H1 (cell line): ENCODE measurements at places on chromosomes 12 and 14.

DNA sequence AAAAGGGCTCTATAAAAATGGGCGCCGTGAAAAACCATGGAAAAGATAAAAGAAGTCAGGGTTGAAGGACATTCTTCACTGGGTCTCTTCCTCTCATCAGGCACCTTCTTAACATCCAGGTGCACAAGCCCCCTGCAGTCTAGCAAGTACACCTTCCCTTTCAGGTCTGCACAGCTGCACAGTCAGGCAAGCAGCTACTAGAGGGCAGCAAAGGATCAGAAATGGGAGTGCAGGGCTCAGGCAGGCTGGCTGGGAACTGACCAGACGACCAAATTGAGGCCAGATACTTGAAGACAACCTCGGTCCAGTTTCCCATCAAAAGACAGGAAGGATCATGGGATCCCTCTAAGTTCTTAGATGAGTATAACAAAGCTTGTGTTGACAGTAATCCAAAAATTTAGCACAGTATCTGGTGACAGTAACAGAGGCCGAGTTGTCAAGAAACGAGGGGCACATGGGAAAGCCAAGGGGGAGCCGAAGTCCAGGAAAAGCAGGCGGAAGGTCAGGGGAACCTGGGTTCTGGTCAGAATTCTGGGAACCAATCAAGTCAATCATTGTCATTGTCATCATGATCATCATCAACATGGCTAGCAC lies 10.1 kb upstream of the GRIP1 start:
- DNase-seq = peak; percentile 41

DNA sequence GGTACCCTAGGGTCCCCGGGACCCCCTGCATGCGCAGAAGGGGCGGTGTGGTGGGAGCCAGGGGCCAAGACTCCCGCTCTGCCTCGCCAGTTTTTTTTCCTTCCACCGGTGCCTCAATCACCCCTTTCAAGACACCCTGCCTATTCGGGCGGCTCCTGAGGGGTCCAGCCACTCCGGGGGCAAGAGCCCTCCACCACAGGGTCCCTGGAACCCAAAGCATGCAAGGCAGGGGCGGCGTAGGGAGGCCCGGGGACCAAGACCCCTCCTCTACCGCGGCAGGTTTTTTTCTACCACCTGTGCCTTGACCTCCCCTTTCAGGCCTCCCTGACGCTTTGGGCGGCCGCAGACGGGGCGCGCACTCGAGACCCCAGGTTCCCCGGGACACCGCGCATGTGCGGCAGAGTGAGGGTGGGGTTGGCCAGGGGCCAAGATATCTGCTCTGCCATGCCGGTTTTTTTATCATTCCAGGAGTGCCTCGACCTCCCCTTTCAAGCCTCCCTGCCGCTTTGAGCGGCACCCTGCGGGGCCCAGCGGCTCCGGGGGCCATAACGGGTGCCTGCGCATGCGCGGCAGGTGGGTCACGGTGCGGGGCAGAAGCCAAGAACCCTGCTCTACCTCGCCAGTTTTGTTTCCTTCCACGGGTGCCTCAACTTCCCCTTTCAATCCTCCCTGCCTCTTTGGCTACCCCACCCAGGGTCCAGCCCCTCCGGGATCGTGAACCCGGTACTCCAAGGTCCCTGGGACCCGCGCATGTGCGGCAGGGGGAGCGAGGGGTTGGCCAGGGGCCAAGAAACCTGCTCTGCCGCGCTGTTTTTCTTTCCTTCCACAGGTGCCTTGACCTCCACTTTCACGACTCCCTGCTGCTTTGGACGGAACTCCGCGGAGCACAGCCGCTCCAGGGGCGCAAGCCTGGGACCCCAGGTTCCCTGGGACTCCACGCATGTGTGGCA lies 328.1 kb downstream of the ALG10 start:
- DNase-seq = no peak

GRCh38 chr12:39846304-39846703 lies 226.7 kb upstream of the ABCD2 start:
- DNase-seq = no peak

DNA sequence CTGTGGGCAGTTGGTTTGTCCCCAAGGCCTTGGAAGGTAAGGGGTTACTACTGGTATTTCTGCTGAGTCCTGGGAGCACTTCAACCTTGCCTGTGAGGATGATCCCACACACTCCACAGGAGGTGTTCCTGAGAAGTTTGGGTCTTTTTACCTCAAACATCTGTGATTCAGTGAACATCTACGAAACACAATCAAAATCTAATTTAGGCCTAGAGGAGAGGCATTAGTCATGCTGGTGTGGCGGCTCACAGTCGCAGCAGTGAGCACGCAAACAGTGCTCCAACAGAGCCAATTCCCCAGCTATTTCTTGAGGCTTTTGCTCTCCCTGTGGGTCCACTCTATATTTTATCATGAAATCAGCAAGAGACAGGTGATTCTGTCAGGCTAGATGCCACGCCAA lies 107.6 kb downstream of the APAF1 start:
- DNase-seq = no peak

DNA sequence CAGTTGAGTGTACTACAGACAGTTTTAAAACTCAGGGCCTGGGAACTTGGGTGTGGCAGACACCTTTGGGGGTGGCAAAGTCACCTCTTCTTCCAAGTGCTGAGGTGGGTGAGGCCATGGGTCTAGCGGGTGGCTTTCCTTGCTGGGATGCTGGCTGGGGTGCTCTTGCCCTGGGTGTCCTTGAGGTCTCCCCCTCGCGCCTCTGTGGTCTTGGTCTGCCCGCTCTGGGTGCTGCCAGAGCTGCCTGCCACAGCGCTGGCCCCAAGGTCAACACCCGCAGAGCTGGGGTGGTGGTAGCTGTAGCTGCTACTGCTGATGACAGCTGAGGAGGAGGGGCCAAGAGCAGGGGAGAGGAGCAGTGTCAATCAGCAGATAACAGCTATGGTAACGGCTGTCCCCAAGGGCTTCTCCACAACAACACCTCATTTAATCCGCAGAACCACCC lies 6.8 kb downstream of the KRT74 start:
- DNase-seq = no peak

DNA sequence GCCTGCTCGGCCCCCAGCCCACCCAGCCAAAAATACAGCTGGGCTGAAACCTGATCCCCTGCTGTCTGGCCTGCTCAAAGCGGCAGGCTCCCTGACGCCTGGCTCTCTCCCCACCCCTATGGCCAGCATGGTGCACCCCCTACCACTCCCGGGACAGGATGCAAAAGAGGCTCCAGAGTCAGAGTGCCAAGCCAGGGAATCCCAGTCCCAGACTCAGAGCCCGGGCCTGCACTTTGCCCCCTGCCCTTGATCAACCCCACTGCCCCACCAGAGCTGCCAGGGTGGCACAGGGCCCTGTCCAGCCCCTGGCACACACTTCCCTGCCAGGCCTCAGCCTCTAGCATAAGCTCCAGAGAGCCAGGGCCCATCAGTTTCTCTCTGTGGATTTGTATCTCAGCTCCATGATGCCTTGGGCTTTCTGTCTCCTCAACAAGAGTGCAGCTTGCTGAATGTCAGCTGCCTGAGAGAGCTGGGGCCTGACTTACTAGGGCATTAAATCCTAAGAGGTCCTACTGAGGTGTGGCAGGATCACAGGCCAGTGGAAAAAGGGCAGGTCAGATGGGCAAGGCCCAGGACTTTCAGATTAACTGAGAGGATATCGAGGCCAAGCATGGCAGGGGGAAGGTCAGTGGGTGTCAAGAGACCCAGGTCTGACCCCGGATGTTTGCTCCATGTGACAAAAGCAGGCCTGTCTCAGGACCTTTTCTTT lies 13.9 kb downstream of the ACVRL1 start:
- DNase-seq = no peak

DNA sequence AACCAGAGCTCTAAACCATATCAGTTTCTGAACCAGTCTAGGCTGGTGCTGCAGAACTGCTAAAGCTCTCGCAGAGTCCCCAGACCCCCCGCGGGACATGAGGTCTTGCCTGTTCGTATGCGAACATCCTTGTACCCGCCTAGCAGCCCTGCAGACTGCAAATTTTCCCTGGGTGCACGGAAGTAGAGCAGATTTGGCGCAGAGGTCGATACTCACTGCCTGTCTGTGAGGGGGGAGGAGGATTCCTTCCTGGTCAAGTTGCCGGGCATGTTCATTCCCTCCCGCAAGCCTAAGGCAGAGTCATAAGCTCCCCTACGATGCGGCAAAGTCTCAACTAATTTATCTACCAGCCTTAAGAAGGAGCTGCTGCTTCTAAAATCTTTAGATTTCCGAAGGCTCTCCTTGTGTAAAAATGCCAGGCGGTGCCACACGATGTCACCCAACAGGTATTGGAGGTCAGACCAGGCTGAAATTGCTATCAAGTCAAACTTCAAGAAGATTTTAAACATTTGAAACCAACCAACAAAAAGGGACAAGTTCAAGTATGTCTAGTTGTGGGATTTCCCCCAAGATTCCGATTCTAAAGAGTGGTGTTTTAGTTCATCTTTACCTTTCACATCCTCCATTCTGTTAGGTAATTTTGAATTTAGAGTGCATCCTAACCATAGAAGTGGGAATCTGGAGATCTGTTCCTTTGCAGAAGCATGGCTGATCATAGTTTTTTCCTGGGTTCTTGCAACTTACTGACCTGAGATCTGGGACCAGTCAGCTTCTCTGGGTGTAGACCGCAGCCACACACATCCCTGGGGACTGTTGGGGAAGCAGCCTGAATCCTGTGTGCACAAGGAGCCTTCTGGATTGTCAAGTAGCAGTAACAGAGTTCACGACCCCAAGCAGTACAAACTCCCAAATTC lies 1.6 kb upstream of the PAX9 start:
- peak; percentile 61 for DNase-seq

DNA sequence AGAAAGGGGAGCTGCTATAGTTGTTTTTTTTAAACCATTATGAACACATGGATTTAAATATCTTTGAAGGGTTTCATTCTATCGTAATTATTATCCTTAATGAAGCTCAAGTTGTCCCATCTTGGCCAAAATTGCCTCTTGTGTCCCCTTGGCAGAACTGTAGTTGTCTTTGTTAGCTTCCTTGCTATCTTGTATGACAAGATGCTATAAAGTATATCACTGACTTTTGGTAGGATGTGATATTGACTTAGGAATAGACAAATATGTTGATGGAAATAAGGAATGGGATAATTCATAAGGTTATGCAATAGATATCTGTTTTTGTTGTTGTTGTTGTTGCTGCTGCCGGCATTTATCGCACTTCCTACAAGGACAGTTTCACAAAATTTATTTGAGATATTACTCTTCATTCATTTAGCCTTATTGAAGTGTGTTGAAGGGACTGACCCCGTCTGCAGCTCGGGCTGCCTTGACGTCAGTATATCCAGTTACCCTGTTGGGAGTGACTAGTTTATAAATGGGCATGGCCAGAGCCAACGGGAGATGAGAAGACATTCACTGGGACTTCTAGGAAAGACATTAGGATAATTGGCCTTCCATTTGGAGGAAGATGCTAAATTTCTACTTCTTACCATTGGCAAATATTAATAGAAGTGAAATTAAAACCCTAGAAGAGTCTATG lies 26.1 kb upstream of the APOLD1 start:
- no peak for DNase-seq

DNA sequence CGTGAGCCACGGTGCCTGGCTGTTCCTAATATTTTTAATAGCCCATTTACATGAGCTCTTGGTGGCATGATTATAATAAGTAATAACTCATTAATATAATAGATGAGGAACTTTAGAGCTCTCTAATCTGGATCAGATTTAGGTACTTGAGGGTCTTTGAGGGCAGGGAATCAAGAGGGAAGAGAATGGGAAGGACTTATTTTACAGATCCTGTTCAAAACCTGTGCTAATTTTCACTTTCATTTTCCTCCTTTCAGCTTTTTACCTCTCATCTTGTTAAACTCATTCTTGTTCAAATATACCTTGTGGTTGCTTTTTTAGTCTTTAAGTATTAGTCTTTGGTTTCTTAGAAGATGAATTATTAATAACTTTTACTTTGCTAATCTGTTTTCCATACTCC lies 5.6 kb downstream of the NECAP1 start:
- no peak for DNase-seq

DNA sequence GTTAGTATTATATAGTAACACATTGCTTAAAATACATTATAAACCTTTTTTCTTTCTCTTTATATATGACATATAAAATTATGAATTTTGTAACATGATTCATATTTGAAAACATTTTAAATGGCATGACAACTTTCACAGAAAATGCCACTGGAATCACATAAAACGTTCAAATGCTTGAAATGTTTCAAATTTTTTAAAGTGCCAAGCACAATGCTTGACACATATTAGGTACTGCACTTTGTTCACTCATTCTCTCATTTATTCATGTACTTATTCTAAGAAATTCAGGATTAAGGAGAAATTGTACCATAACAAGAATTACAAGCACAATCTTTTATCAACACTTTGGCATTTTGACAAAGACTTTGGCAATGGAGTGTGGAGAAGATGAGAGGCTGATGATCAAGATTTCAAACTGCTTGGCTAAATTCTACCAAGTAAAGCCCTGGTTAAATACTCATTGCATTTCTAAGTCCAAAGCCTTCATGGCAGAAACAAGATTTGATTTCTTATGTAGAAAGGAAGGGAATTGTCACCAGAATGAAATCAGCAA lies 232.2 kb downstream of the C12orf50 start:
- no peak for DNase-seq

DNA sequence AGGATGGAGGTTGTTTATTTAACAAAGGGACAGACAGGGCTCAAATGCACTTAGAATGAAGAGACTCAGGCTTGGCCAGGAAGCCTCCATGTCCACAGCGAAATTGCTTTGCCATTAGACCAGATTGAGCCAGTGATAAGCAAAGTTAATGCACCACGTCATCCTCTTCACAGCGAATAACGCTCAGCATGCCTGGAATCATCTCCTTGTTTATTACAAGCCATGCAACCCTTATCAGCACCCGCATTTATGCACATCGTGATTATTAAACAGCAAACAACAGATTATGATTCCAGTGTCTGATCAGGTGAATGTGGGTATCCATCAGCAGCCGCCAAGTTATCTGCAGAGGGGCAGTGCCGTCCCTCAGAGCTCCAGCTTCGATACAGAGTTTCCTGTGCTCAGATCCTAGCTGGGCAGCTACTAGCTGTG lies 175.0 kb upstream of the TMEM132C start:
- DNase-seq = no peak

- no peak for DNase-seq
These were observed 46.0 kb downstream of the SPIC start for GRCh38 chr12:101521136-101521535.

GRCh38 chr12:98453070-98453469 lies 62.3 kb upstream of the TMPO start:
- no peak for DNase-seq

GRCh38 chr12:113461666-113462065 lies 10.0 kb downstream of the LHX5 start:
- no peak for DNase-seq

DNA sequence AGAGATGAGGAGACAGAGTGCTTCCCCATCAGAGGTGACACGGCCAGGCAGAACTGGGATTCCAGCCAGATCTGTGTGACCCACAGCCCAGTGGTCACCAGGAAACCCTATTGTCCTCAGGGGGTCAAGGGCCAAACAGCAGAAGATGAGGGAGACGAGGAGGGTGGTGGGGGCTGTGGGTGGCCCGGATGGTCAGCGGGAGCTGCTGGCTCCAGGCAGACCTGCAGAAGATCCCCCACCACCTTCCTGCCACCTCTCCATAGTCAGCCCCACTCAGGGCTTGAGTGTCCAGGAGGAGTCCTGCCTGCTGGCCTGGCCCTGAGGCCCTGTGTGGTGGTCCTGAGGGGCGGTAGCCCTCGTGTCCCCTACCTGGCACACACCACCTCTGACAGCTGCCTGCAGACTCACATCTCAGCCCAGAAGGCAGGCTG lies 136.8 kb downstream of the CALM1 start:
- no peak for DNase-seq
